T follicular helper cell (primary cell): ENCODE measurements at places on chromosomes 1 and 21.

GRCh38 chr1:67524143-67525052 is 94.2 kb upstream of the SERBP1 start:
- no peak for DNase-seq

GRCh38 chr1:12542138-12542465 is 75.9 kb downstream of the DHRS3 start:
- no peak for DNase-seq

GRCh38 chr1:5975133-5975880 is 16.9 kb downstream of the NPHP4 start:
- peak; percentile 34 for DNase-seq

DNA sequence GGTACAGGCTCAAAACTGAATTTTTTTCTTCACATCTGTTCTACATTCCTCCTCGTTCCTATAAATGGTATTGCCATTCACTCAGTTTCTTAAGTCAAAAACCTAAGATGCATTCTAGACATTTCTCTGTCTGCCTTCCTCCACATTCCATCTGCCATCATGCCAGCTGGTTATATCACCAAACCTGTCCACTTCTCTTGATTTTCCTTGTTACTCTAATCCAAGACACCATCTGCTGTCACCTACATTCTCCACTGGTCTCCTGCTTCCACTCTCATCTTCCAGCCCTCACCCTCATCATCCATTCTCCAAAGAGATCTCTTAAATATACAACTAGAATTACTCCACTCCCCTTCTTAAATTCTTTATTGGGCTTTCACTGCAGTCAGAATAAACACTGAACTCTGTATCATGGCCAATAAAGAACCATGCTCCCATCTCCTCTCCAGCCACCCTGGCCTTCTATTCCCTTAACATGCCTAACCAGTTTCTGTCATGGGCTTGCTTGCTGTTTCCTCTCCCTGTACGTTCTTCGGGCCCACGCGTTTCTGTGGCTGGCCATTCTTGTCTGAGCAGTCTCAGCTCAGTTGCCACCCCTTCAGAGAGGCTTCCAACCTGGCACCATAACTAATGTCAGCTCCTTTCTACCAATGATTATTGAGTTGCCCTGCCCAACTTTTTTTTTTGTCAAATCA is 278.3 kb downstream of the ST6GALNAC3 start:
- DNase-seq, result no peak

DNA sequence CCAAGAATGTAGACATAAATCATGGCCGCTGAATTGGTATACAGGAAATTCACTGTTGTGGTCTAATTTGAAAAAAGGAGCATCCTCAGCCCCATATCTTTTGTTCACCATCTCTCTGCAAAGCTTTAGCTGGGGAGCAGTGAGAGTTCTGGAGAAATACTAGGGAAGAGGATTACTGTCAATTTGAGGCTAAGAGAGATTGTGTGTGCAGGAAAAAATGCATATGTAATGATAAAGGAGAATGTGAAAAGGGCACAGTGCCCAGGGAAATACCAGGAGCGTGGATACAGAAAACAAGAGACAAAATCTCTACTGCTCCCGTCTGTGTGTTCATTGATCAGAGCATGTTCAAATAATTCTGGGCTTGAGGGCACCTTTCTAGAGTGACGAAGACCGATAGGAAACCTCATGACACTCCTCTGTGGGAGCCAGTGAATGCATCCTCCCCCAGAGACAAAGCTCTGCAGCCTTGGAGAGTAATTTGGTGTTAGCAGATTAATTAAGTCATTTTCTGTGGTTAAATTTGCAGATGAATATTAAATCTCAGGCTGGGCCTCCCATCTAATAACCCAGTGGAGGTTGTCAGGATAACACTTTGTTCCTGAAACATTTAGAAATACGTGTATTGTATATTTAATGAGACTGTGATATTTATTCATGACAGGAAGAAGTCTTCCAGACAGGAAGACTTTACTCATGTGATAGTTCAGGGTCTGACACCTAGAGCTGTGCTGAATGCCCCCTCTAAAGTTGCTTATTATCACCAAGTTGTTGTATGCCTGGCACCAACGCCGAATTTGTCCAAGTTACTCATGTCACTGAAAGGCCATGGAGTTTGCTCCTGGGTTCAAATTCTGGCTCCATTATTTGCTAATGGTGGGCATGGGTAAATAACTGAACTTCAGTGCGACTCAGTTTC is 287.3 kb upstream of the SGIP1 start:
- no peak for DNase-seq
